ENCODE measurements at places on chromosomes 1 and 21.

GRCh38 chr1:159867664-159868026, 5.2 kb upstream of the VSIG8 start:
- no peak for DNase-seq

GRCh38 chr1:198575798-198576641, 35.5 kb upstream of the ATP6V1G3 start:
- DNase-seq: no peak

DNA sequence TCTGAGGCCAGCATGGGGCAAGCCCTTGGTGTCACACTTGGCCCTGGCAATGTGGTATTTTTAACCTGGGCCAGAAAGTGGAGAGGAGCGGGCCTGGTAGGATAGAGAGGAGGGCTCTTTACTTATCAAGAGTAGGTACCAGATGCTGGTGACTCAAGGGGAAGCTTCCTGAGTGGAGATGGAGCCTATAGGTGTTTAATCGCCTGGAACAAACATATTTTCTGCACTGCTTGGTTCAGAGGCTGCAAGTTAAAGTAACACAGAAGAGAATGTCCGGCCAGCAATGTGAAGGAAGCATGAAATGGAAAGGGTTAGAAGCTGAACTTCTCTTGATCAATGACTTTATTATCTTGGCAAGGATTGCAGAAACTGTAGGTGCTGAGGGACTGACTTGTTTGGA, 74.3 kb downstream of the DDR2 start:
- DNase-seq: no peak

- DNase-seq: no peak
These were observed 21.6 kb downstream of the RAB3GAP2 start for GRCh38 chr1:220250681-220251080.

DNA sequence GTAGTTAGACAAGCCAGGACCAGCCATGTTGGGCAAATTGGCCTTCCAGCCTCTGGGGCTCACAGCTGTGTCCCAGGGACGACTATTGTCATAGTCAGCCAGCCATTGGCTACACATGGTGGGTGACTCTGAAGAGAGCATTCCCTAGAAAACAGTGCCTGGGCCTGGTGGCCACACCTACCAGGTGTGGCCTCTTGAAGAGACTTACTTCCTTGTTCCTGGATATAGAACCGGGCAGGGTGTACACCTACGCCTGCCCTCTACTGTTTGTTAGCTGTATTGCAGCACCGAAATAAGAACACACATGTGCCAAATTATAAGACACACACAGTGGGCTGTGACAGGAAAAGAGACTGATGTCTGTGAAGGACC, 134.6 kb upstream of the ARHGEF16 start:
- DNase-seq: peak; percentile 57

DNA sequence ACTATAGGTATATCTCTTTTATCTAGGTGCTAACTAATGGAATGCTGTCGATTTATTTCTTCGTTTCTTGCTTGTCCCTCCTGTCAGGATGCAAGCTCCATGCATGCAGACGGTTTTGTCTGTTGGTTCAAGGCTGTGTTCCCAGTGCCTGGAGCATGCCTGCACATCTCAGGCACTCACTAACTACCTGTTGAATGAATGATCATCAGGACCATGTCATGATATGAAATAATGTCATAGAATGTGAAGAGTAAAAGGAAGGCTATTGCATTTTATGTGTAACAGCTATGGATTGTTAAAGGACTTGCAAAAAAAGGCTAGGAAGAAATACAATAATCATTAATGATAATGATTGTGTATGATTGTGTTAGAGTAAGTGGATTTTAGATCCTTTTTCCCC, 4.2 kb downstream of the GPR25 start:
- DNase-seq: no peak

DNA sequence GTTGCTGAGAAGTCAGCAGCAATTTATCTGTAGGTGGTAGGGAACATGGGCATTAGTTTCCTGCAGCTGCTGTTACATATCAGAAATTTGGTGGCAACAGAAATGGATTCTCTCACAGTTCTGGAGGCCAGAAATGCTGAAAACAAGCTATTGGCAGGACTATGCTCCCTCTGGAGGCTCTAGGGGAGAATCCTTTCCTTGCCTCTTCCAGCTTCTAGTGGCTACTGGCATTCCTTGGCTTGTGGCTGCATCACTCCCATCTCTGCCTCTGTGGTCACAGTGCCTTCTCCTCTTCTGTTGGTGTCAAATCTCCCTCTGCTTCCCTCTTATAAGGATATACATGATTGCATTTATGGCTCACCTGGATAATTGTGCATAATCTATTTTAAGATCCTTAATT, 2.5 kb upstream of the SFT2D2 start:
- no peak for DNase-seq
